ENCODE measurements at places on chromosomes 1 and 21.

- no peak for DNase-seq
These were observed 252.7 kb downstream of the AKT3 start for GRCh38 chr1:243597383-243597782.

DNA sequence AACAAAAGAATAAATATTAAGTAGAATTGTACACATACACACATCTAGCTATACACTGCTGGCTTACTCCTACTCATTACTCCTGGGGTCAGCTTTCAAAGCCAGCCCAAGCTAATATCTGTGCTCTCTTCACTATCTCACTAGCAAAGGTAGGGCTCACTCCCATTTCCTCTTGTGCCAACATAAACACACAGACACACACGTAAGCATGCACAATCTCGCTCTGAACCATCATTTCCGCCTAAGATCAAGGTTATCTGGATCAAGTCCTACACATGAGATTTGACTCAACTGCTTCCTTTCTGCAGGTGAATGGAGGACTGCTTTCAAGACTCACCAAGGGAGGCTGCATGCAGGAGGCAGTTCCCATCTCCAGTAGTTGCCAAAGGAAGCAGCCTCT is 28.8 kb upstream of the MTMR11 start:
- DNase-seq: no peak

- DNase-seq: no peak
These were observed 2.7 kb downstream of the PTPRC start for GRCh38 chr1:198641501-198641900.

DNA sequence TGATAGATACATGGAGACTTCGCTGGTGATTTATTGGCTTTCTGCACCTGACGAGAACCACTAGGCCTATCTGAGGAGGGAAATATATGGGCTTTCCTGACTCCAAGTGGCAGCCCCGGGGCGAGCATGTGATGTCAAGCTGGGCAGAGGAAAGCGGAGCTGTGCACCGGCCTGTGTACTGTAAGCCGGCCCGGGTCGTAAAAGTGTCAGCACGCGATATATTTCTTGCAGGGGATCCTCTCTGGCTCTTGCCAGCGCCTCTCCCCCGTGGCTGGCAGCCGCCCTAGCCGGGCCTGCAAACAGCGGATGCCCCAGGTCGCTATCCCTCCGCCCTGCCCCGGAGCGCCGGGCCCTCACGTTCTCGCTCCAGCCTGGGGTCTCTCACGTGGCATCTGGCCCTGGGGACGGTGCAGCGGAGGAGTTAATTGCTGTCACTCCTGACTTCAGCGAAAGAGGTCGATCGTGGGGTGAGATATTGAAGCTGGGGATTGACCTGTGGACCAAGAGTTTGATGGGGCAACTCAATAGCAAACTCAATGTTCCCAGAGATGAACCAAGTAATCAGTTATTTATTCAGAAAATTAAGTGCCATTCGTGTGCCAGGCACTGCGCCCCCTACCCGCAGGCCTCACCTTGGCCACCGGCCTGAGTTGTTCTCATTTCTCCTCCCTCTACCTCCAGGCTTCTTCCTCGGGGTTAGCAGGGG is 41.0 kb upstream of the HAO2 start:
- DNase-seq: no peak

- DNase-seq: no peak
These were observed 16.1 kb downstream of the TRIM67 start for GRCh38 chr1:231177936-231178335.

DNA sequence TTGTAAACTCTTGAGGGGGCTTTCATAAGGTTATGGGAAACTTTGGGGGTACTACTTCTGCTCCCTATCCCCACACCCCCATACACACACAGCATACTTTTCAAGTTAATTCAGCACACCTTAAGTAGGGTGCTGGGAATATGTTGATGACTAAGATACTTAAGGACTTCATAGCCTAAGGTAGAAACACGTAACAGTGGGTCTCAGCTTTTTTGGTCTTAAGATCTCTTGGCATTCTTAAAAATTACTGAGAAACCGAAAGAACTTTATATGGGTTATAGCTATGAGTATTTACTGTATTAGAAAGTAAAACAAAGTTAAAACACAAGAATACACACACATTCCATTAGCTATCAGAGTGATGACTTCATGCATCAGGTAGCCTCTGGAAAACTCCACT is 2.1 kb downstream of the OTUD3 start:
- no peak for DNase-seq

DNA sequence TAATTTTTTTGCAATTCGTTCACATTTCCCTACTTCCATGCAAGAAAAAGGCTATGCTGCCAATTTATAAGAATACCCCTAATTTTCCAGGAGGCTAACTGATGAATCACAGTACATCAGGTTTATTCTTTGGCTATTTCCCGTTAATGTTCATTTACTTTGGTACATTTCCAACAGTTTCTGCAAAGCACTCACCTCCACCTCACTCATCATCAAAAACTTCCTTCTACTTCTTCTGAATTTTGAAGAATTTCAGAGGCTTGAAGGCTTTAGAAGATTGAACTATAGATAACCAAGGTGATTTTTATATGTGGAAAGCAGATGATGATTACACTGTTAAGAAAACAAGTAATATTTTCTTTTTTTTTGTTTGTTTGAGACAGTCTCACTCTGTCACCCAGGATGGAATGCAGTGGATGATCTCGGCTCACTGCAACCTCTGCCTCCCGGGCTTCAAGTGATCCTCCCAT is 60.5 kb upstream of the HP1BP3 start:
- DNase-seq: no peak

DNA sequence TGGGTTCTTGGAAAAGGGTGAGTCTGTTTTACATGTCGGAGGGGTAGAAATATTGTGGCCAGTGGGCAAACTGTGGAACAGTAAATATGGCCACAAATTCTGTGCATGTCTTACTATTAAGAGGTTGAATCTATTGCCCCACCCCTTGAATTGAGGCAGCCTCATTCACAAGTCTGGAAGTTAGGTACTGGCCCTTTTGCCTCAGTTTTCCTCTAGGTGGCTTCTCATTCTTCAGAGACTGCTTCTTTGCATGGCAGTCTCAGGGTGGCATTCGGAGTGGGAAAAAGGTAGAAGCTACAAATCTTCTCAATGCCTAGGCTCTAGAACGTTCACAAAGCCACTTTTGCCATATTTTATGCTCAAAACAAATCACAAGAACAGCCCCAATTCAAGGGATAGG is 57.2 kb downstream of the SLC9C2 start:
- no peak for DNase-seq

DNA sequence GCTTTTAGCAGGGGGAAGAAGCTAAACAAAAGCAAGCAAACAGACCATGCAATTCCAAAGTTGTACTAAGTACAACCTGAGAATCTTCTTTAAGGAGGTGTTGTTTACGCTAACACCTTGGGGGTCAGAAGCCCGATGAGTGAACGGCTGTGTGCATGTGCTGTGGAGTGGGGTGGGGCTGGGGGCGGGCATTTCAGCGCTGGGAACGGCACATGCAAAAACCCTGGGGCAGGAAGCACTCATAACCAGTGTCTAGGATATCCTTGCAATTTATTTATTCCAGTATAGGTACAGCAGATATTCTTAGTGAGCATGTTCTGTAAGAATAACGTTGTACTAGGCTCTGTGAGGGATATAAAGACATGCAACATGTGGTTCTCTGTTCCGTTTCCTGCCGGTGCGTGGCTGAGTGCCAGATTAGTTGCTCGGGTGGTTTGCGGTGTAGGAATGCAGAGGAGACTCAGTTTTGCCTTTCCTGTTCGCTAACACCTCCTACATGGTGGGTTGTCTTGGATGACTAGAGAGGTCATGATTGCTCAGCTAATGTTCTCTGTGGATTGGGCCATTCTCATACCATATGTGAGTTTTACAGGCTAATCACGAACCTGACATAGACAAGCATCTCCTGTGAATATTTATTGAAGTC is 3.7 kb downstream of the FASLG start:
- no peak for DNase-seq

GRCh38 chr1:216926720-216927510 is 203.7 kb upstream of the ESRRG start:
- DNase-seq: no peak

- no peak for DNase-seq
These were observed 36.3 kb upstream of the S1PR1 start for GRCh38 chr1:101200513-101200912.

DNA sequence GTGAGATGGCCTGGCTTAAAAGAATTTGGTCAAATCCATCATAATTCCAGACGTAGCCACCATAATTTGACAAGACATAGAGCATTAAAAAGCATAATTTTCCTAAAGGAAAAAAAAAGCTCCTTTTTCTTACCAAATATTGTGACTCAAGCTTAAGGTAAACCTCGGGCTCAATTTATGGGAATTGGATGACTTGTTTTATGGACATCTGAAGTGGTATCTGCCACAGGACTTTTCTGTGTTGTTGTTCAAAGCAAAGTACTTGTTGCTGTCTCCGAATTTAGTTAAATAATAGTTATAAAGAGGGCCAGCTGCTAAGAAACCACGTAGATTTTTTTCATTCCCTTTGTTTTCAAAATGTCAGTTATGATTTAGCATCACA is 1.1 kb downstream of the MPZL1 start:
- DNase-seq: no peak

- peak; percentile 84 for DNase-seq
These were observed 1.3 kb upstream of the ZNF436 start for GRCh38 chr1:23370709-23371584.

DNA sequence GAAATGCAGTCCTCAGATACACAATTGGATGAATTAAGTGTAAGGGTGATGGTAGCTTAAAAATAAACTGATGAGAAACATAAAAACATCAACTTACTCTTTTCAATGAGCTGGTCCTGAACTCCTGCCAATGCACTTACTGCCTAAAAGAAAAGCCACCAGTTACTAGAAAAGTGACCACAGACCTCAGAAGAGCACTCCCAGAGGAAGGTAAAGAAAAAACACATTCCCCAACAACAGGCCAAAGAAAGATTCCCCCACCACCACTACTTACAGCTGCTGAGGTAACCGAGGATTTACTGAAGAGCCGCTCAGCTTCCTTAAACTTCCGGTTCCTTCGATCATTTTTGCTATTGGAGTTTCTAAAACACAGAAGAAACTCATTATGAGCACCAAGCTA is 5.4 kb downstream of the MEAF6 start:
- no peak for DNase-seq

GRCh38 chr1:77282866-77283539 is 1.2 kb downstream of the AK5 start:
- DNase-seq: peak; percentile 44

- no peak for DNase-seq
These were observed 9.7 kb downstream of the SOAT1 start for GRCh38 chr1:179303200-179303785.

DNA sequence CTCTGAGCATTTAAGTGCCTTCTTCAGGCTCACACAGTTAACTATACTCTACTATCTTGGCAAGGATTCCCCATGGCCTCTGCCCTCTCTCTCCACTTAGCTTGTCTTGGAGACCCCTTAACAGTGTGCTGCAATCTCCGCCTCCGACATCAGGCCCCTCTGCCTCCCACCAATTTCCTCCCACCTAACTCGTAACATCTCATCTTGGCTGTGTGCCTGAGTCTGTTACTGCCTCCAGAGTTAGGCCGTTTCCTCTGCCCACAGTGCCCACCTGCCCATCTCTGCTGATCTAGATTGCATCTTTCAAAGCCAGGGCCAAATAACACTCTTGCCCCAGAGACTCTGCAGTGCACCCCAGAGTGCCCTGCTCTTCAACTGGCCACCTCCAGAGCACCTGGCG is 244.3 kb upstream of the TMEM51 start:
- no peak for DNase-seq

GRCh38 chr1:231603598-231604275 is 22.9 kb upstream of the DISC1 start:
- peak; percentile 81 for DNase-seq

DNA sequence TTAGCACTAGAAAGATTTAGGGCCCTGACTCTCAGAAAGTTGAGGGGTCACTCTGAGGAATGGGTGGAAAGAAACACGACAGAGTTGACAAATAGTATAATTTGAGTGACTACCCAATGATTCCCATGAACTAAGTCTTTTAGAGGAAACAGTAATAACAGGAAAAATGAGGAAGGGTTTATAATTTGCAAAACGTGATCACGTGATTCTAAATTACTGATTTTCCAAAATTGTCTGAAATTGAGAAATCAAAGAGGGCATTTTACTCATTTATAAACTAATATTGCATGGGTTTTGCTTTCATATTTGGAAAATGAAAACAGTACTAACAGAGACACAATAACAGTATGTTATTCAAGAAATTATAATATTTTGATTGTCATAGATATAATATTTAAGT is 1335.7 kb downstream of the PLA2G4A start:
- DNase-seq: no peak

DNA sequence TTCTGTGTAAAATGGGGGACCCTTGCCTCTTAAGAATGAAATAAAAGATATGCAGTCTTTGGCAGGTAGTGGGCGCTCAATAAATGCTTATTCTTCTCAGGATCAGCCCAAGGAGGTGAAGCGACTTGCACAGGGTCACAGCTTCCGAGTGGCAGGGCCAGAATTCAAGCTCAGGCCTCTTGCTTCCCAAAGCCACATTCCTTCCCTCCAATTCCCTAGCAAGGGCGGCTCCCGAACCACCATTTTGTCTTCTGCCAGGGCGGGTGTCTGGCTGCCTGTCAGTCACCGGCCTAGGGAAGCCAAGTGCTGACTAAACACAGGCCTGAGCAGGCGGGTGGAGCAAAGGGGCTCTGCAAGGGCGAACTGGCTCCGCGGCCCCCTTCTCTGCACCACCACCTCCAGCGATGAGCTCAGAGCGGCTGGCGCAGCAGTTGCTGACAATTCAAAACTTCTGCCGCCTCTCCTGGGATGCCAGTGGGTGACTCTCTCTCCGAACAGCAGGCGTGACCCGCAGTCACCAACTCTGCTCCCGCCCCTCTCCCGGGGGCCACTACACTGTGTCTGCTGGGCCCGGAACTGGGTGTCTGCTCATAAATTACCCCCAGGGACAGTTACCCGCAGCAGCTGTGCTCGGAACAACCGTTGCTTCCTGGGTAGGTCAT is 10.8 kb downstream of the GPR3 start:
- DNase-seq: no peak

DNA sequence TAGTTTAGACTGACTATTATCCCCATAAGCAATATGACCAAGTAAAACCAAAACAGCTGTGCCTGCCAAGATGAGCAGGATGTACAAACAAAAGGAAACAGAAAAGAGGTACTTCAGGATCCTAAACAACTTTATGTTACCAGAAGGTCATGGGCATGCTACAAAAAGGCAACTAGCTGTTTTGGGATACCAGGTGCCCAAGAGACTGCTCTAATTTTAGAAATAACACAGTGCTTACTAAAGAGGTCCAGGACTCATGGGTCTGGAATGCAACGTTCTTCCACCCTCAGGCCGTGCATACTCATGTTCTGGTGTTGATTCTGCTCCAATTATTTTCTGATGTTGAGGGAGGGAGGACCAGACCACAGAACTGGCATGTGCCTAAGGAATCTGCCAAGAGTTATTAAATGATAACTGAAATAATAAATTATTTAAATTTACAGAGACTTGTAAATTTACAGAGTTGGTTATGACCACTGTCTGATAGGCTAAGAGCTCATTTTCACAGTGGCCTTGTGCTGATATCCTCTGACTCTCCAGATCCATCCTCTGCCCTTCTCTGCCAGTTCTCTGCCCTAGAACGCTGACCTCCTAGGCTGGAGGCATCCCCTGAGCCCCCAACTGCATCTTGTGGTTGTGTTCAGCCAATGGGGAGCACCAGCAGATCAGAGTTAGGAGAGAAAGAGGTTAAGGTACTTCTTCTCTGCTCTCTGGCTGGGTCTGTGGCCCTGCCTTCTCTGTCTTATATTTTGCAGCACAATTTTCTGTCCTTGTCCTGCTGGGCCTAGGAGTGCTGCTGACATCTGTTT is 37.7 kb upstream of the BCL10 start:
- no peak for DNase-seq
